GM10248 (cell line): ENCODE measurements at places on chromosomes 1 and 21.

GRCh38 chr1:22490309-22490708 is 38.7 kb downstream of the ZBTB40 start:
- DNase-seq: no peak

GRCh38 chr21:44088401-44088780 is 18.8 kb upstream of the PWP2 start:
- DNase-seq: no peak

DNA sequence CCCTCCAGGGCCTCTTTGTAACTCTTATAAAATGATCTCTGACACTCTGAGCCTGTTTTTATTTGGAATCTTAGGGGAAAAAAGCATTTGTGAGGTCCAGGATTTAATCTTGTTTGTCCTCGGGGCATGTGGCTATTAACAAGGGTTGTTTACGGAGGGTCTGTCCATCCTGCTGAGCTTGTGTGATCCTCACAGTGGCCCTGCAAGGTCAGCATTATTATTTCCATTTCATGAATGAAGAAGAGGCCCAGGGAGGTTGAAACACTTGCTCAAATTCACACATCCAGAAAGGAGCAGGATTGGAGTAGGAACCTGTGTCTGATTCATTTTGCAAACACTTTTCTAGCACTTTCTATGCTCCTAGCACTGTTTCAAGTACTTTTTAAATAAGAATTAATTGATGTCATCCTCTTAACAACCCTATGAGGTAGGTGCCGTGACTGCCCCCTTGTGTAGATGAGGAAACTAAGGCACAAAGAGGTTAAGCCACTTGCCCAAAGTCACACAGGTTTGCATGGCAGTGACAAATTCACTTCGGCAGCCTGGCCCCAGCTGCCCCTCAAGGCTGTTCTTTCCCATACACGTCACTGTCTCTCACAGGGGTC is 178.9 kb downstream of the MIS18A start:
- no peak for DNase-seq

DNA sequence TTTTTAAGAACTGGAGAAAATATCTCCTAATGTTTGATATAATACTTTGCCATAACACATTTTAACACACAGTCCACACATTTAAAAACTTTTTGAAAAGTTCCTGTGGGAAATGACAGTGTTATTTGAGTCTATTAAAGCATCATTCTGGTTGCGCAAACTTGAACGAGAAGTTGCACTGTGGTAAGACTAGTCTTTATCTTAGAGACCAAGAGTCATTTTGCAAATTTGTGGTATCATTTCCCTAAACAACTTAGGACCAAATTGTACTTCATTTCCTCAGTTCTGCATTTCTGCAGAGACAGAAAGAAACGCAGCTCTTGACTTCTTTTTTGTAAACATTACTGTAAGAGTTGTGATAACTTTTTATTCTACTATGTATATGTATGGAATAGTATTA is at the start of gene RGS18:
RGS18 (plus strand) TSS at position 282 of the 400 bp plus-strand sequence. CDS start 176 bp downstream, outside the sequence.
- DNase-seq: peak; percentile 12

GRCh38 chr21:40976198-40977109 is 129.5 kb upstream of the DSCAM start:
- no peak for DNase-seq
